ENCODE measurements at places on chromosomes 7 and 10.

- no peak for DNase-seq
Observed at GRCh38 chr10:11235771-11236170, 218.1 kb downstream of the CELF2 start.

DNA sequence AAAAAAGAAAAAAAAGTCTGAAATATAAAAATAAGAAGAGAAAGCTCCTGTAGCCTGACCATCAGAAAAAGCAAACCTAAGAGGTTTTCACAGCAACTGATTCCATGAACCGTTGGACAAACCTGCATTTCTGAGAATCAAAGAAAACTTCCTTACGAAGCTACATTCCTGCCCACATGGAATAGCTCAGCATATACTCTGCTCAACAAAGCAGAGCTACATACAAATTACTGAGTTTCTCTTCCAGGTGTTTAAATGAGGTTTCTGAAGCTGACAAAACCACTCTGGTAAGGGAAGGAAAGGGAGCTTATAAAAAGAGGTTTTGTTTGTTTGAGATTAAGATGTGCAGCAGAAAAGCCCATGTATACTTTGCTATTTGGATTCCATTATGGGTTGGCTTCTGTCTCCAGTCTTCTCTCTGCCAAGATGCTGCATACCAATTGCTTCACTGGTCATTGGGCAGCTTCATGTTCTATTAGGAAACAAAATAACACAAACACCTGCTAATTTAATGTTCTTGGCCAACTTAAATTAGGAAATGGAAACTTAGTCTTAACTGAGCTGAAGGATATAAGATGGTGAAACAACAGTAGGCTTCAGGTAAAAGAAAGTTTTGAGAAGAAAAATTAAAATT, 314.1 kb downstream of the LRRTM3 start:
- DNase-seq: no peak

GRCh38 chr7:84912993-84913635, 273.7 kb downstream of the SEMA3D start:
- no peak for DNase-seq

- no peak for DNase-seq
Observed at GRCh38 chr10:15795036-15795792, 65.1 kb downstream of the MINDY3 start.

DNA sequence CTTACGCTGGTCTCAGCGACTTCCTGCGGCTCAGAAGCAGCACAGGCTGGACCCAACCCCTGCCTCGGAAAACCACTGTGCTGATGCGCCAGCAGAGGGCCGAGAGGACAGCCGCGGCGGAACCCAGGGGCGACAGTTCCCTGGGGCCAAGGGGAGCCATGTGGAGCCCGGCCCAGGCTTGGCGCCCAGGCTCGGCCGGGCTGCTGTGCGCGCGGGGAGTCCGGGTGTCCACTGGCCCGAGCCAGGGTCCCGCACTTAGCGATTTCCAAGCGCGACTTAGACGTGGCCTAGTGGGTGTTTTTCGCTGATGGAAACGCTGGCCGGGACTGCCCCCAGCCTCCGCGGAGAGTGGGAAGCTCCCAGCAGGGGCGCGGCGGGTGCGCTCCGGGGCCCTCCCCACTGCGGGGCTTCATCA, 18.6 kb upstream of the ZNF32 start:
- no peak for DNase-seq

- DNase-seq: no peak
Observed at GRCh38 chr7:19971956-19972355, 198.5 kb upstream of the TMEM196 start.

GRCh38 chr10:14010769-14011574, 319.8 kb downstream of the FRMD4A start:
- no peak for DNase-seq

GRCh38 chr7:130723784-130724183, 10.2 kb downstream of the KLF14 start:
- DNase-seq: no peak

GRCh38 chr7:154753226-154753625, 249.7 kb downstream of the PAXIP1 start:
- no peak for DNase-seq

DNA sequence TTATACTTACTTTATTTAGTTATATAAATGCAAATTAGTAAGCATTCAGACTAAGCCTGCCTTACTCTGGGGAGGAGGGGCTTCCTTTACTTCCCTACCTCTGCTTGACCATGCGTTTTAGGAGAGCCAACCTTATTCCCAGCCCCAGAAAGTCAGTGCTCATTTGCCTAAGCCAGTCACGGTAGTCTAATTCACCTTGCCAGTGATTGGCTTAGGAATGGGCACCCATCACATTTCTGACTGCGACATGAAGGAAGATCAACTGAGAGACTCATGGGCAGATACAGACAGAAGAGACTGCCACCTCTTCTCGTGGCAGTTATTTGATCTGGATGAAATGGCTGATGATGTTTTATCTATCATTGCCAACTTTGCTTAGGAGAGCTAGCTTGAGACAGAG, 29.5 kb downstream of the RPA3 start:
- no peak for DNase-seq

- DNase-seq: no peak
Observed at GRCh38 chr10:97825020-97825760, 24.5 kb upstream of the GOLGA7B start.

DNA sequence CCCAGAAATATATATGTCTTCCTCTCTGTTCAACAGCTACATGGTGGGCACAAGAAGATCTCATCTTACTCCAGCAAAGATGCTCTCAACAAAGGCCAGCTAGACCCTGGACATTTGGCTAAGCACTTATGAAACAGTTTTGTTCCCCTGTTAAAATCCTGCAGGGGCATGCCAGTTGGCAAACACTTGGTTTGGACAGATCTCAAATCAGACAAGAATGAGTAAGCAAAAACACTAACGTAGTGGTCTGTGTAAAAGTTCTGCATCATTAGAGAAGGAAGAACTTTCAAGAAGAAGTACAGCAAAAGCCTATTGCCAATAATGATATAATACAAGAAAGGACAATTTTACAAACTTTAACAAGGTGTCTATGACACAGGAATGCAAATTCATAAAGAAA, 125.6 kb downstream of the CALN1 start:
- DNase-seq: no peak

- DNase-seq: no peak
Observed at GRCh38 chr7:93938293-93938692, 16.8 kb downstream of the GNG11 start.

DNA sequence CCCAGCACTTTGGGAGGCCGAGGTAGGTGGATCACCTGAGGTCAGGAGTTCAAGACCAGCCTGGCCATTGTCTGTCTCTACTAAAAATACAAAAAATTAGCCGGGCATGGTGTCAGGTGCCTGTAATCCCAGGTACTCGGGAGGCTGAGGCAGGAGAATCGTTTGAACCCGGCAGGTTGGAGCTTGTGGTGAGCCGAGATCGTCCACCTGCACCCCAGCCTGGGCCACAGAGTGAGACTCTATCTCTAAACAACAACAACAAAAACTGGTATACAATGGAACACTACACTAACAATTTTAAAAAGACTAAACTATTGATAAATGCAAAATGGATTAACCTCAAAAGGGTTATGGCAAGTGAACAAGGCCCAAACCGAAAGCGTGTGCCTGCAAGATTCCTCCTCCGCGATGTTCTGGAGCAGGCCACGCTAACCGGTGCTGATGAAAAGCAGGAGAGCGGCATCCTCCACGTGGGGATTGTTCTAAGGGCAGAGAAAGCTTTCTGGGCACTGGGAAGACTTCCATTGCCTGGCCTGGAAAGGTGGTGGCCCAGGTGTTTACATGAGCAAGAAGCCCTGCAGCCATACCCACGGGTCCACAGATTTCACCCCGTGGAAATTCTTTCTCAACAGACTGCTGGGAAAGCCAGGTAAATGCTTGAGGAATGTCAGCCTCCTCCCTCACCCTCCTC, 53.8 kb downstream of the PDGFA start:
- DNase-seq: no peak

DNA sequence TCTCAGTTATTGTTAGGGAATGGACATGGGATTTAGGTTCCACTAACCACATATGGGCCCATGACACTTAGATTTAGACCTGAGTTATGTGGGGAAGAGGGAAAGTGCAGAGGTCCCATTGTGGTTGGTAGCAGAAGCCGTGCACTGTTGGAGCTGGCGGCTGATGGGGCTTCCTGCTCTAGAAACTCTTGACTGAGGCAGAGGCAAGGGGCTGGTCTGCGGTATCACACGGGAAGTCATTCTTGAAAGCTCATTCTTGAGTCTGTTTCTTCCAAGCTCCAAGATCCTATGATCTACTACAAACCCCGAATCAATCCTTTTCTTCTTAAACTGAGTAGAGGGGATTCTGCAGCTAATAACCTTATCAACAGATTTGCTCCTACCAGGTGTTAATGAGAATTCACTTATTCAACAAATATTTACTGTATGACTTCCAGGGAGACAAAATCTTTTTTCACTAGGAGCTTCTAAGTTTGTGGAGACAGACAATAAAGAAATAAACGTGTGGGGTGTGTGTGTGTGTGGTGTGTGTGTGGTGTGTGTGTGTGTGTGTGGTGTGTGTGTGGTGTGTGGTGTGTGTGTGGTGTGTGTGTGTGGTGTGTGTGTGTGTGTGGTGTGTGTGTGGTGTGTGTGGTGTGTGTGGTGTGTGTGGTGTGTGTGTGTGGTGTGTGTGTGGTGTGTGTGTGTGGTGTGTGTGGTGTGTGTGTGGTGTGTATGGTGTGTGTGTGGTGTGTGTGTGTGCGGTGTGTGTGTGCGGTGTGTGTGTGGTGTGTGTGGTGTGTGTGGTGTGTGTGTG, 57.1 kb downstream of the AOC1 start:
- no peak for DNase-seq

DNA sequence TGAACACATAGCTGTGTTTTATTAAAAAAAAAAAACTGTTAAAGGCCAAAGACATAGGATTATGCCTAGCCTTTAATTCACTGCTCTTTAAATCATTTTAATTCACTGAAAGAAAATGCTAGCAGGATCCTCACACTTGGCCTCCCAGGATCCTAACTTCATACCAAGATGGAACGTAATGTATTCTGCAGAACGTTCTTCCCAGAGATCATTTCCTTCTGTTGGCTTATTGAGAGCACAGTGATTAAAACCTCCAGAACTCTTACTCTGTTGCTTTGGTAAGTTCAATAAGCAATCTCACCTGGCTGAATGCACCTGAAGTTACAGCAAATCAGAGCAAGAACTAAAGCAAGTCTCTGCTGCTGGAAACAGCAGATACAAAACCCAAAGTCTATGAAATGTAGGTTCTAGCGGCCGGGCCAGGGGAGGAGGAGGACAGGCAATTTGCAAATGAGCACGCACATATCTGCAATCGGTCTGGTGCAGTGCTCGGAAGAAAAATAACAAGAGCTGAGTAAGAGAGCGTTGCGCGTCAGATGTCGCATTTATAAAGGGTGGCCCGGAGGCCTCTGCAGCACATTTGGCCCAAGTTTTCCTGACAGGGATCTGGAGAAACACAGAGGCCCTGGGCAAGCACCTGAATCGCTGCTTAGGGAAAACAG, 193.9 kb downstream of the FAM107B start:
- DNase-seq: no peak

DNA sequence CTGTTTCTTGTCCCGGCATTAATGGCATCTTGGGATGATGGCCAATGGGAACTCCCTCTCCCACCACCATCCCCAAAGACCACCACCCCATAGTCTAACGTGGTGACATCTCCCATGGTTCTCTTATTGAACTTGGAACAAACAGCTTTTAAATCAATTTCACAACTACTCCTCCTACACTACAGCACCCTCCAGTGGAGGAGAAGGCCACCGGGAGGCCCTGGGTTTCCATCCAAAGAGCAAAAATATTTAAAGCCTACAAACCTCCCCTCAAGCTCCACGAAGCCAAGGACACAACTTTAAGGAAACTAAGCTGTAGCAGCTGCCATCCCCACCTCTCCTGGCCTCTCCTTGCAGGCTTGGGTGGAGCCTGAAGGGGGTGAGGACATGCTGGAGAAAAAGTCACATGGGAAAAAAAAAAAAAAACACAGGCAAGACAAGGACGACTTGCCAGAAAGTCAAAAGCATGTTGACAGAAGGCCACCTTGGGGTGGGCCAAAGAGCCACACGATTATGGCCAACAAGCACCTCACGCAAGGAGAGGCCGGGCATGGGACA, 94.0 kb upstream of the LANCL2 start:
- DNase-seq: no peak

GRCh38 chr7:77426052-77426404, 9.9 kb upstream of the GSAP start:
- DNase-seq: no peak

DNA sequence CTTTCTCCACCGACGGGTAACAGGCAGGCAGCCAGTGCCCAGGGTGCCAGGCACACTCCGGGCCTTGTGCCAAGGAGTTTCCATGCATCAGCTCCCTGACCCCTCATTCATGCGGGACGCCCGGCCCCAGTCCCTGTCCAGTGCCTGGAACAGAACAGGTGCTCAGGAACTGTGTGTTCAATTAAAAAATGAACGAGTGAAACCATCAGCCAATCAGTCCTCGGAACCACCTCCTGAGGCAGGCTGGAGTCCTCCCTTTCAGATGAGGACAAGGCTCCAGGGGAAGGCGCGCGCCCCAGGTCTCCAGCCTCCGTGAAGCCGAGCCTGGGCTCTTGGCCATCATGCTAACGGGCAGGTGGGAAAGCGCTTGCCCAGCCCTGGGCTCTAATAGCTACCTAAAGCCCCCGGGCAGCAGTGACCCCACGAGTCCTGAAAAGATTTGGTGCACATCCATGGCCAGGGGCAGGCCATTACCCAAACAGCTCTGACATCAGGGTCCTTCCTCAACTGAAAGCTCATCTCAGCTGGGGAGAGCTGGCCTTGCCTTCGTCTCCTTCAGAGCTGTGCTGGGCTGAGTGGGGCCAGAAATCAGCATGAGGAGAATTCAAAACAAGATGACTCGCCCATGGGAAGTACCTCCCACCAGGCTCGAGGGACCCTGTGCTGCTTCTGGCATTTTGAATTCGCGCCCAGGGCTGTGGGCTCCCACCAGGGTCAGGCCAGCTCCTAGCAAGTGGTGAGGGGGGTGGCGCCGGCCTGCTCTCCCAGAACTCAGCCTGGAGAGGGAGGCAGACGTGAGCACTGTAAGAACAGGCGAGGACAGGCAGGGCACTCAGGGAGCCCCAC, 200.5 kb downstream of the MAD1L1 start:
- DNase-seq: no peak

DNA sequence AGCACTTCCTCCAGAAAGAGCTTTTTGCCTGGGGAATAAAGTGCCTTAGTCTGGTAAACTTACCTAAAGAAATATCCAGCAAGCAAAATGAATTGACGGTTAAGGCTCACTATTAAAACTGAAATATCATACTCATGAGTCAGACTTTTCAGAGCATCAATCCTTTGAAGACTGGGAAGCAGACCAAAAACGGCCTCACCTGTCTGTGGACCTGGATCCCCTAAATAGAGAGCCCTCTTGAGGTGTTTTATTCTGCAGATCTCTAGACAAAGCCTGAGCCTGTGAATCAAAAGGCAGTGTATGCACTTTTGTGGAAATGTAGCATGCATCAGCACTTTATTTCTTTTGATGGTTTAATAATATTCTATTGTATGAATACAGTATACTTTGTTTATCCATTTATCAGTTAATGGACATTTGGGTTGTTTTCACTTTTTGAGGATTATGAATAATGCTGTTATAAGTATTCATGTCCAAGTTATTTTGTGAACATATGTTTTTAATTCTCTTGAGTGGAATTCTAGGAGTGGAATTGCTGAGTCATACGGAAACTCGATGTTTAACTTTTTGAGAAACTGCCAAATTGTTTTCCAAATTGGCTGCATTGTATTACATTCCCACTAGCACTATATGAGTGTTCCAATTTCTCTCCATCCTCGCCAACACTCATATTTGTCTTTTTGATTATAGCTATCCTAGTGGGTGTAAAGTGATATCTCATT, 449.0 kb upstream of the IGFBP3 start:
- DNase-seq: peak; percentile 90

GRCh38 chr10:33237736-33238624, 96.5 kb downstream of the NRP1 start:
- no peak for DNase-seq
